Stimulated activated CD8-positive, alpha-beta memory T cell treated with anti-CD3 and anti-CD28 coated beads, Interleukin-4, amount 100 ng/mL, for 4 hours (primary cell): ENCODE measurements at places on chromosomes 12 and 14.

GRCh38 chr12:53937596-53938325 is 870 bp upstream of the HOXC13 start:
- DNase-seq: no peak

DNA sequence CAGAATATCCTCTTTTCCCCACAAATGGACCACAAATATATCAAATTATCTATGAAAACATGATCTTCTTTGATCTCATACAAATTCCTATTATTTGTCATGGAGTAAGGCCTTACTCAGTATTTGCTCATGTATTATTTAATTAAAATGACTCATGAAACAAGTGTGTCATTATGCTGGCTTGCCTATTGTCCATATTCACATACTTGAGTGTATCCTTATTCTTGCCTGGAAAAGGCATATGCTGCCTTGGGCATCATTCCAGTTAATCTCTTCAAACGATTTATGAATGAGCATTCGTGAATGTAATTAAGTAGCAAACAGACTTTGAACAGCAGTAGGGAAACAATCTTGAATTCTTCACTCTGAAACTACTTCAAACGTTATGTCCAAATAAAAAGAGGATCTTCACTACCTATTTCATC is 22.6 kb upstream of the SNRPF start:
- DNase-seq: no peak

DNA sequence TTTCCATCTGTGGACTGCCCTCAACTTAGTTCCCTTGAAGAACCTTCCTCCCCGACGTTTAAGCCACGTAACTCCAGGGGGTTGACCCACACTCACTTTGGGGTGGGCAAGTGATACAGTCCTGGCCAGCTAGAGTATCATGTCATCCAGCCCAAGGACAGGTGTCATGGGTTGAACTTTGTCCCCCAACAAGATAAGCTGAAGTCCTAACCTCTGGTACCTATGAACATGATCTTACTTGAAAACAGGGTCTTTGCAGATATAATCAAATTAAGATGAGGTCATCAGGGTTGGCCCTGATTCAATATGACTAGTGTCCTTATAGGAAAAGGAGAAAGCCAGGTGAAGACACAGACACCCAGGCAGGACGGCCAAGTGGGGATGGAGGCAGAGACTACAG is 68.6 kb downstream of the ITPK1 start:
- DNase-seq: no peak

DNA sequence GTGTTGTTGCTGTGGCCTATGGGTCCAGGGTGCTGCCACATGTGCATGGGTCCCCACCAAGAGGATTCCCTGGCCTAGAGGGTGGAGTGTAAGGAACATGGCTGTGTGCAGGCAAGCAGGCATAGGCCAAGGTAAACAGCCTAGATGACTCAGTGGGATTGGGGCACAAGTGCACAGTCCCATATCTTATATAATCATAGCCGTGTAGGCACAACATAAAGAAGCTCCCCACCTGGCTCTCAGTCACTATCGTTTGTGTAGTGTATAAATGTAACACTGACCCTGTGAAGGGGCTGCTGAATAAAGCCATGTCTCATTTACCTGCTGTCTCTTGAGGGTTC is 15.7 kb upstream of the RNASE12 start:
- DNase-seq: no peak

GRCh38 chr12:69173368-69173767 is 66.0 kb upstream of the CPSF6 start:
- DNase-seq: no peak

DNA sequence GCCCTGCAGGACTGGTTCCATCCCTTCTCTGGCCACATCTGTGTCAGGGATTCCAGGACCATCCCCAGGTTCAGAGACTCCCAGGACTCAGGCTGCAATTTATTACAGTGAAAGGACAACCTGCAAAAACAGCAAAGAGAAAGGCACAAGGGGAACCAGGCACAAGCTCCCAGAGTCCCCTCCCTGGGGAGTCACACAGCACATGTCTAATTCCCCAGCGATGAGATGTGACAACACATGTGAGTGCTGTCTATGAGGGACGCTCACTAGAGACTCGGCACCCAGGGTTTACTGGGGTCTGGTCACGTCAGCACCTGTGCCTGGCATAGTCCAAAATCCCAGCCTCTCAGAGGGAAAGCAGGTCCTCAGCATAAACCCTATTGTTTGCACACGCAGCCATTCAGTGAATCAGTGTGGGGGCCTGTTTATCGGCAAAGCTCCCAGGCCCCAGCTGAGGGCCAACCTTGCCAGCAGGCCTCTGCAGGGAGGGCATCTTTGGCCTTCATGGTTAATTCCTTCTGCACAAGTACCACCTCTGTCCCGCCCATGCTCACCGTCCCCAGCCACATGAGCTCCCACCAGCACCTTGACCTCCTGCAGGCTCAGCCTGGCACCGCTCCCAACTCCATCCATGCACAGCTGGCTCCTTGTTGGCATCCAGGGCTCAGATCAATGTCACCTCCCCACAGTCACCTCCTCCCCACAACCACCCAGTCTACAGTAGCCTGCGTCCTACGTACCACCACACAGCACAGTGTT is 198.9 kb upstream of the SFSWAP start:
- no peak for DNase-seq

GRCh38 chr14:55329999-55330710 is 58.9 kb downstream of the FBXO34 start:
- DNase-seq: no peak

DNA sequence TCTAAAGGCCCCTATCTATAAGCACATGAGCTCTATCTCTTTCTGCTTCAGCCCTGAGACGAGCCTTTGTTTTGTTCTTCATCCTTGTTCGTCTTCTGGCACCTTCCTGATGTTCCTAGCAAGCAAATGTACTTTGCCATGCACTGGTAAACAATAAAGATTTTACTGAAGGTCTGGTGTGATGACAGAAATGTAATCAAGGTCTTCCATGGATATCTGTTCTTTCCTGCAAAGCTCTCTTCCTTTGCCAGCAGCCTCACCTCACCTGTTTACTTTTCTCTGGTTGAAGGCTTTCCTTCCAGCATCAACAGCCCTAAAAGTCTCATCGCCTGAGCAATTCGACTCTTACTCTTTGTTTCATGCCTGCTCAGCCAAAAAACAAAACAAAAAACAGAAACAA is 330.3 kb downstream of the PCNX1 start:
- DNase-seq: no peak

- DNase-seq: no peak
These were observed 27.5 kb downstream of the UNC79 start for GRCh38 chr14:93458234-93458633.

GRCh38 chr14:75859746-75860145 is 122.0 kb downstream of the TGFB3 start:
- DNase-seq: no peak

DNA sequence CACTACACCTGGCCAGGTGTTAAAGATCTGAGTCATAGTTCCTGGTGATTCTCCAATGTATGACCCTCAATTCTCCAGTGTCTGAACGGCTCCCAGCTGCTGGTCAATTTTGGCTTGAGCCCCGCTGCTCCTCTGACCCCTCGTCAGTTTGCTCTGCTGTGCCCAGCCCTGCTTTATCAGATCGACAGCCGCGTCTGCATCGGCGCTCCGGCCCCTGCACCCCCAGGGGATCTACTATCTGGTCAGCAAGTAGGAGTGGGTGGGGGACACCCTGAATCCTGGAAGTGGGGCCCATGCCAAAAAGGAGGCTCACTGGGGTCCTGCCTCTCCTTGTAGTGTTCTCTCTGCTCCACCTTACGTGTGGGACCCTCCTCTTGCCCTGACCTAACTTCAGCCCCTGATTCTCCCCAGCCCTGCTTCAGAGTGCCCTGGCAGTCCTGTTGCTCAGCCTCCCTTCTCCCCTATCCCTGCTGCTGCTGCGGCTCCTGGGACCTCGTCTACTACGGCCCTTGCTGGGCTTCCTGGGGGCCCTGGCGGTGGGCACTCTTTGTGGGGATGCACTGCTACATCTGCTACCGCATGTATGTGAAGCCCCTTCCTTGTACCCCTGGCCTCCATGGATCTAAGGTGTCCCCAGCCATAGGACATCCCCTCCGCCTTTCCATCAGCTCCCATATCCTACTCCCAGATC is 5.0 kb downstream of the SLC39A5 start:
- no peak for DNase-seq

DNA sequence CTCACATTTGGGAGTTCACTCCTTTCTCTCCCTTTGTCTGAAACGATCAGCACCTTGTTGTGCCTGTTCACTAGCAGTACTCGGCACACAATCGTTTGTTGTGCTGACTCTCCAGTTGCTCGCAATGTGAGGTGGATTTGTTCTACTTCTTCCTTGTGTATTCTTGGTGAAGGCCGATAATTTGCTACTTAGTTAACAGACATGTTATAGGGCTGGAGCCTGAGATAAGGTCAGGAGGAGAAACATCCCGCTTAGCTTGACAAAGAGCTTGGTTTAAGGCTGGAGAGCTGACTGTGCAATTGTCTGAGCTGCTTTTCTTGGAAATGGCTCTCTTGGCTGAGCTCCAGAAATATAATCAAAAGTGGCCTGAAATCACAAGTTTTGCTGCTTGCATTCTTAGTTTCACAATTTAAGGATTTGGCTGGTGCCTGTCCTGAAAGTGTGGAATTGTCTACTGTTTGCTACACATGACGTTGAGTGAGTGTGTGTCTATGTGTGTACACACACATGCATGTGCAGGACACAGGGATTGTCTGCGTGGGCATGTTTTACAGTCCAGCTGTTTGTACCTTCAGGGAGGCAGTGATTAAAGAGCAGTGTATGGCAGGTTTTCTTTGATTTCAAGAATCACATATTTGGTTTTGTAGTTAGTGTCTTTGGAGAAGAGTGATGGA is 77.7 kb downstream of the ARF6 start:
- DNase-seq: no peak

DNA sequence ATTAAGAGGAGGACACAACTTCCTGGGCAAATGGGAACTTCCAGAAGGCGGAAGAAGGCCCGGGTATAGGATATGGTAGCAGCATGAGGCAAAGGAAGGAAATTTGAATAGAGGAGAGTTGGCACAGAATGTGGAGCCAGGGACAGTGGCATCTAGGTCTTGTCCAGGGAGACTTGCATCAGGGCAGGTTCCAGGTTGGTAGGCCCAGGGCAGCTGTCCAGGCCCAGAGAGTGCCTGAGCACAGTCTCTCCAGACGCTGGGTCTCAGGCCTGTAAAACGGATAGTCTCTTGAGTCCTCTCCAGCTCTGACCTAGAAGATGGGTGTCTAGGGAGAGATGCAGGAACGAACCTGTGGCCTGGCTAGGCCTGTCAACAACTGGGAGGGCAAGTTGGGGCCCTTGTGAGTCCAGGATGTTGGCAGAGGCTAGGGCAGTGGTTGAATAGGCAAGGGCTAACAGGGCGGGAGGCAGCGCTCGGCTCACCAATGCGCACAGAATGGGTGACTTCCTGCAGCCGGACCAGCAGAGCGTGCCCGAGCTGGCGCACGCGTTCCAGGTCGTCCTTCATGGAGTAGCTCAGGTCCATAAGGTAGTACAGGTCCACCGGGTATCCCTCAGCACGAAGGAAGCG is 9.9 kb downstream of the ITGB7 start:
- no peak for DNase-seq

DNA sequence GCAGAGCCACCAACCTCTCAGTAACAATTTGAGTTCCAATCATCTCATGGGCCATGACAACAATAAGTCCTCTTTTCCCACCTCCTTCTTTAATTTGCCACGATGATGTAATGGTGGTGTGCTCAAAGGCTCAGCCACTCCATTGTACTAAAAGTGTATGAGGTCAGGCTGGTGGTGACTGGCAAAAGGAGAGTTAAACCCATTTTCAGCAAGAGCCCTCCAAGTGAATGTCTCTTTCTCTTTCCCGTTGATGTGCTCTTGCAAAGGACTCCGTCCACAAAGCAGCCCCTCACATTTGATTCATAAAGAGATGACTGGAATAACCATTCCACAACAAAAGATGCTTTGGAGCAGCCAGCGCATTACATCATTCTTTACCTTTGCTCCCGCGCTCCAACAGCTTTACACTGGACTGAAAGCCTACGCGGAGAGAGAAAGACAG is 41.6 kb downstream of the DUSP16 start:
- DNase-seq: no peak

GRCh38 chr12:13499008-13499407 is 302.5 kb downstream of the EMP1 start:
- DNase-seq: no peak

DNA sequence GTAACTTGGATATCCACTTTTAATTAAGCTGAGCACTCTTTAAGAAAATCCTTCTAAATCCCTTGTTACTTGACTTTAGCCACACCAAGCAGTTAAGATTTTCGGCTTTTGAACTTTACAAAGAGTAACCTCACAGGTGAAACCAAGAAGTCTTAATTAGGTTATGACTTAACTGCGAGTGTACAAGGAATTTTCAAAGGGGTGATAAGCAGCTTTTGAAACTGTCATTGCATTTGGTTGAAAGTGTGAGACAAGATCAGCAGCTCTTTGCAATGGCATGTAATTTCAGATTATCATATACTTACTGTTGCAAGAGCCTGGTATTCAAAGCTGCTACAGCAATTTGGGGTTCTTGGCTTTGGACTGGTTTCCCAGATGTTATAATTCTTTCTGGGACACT is 137.5 kb downstream of the TMEM117 start:
- no peak for DNase-seq

DNA sequence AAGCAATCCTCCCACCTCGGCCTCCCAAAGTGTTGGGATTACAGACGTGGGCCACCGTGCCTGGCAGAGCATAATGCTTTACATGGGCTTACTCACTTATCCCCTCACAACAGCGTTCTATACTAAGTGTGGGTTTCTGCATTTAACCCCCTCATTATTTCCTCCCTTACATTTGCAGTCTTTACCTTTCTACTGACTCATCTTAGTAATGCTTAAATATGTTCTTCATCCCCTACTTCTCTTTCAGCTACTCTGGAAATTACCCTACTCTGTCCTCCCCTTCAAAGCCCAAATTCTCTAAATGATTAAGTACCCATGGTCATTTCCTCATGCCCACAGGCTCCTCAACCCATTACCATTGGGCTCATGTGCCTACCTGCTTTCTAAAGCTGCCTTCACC is 40.7 kb downstream of the NKX2-1 start:
- DNase-seq: no peak

GRCh38 chr14:89603938-89604480 is 187.0 kb upstream of the FOXN3 start:
- no peak for DNase-seq

DNA sequence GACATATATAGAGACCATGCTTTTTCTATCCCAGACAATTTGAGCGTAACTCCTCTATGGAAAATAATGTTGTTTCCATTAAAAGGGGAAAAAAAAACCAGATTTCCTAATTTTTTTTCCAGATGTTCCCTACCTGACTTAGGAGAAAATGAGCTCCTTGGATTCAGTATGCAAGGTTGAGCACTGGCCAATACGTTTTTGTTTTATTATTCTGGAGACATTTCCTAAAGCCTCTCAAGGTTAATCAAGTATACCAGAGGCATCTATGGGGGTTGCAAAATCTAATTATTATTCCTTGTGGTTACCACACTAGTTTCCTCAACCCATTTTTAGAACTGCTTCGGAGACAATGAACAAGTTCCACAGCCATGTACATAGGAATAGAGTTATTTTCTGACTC is 291.3 kb downstream of the SLC16A7 start:
- no peak for DNase-seq

- DNase-seq: no peak
These were observed 33.1 kb upstream of the PTPRO start for GRCh38 chr12:15289192-15289591.

GRCh38 chr14:74636424-74637177 is 24.6 kb upstream of the LTBP2 start:
- no peak for DNase-seq

GRCh38 chr12:104741497-104742367 is 216.4 kb downstream of the SLC41A2 start:
- no peak for DNase-seq

- no peak for DNase-seq
These were observed 11.9 kb upstream of the TCP11L2 start for GRCh38 chr12:106290666-106291065.
